ENCODE measurements at places on chromosomes 1 and 21.

DNA sequence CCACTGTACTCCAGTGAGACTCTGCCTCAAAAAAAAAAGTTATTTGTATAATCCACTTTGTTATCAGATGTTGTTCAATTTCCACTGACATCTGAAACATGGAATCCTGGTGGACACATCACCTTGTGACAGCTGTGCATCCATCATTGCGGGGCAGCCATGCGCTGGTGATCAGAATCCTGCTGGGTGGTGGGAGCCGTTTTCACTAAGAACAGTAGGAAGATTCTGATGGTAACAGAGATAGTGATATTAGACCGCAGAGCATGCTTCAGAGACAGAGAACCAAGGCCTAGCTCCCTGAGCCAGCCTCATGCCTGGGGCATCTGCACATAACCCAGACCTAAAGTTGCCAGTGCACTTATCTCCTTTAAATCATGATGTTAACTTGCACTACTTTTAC lies 3.1 kb upstream of the SPRR3 start:
- DNase-seq, result no peak

GRCh38 chr1:8155528-8156186 lies 129.5 kb upstream of the ERRFI1 start:
- DNase-seq, result no peak

DNA sequence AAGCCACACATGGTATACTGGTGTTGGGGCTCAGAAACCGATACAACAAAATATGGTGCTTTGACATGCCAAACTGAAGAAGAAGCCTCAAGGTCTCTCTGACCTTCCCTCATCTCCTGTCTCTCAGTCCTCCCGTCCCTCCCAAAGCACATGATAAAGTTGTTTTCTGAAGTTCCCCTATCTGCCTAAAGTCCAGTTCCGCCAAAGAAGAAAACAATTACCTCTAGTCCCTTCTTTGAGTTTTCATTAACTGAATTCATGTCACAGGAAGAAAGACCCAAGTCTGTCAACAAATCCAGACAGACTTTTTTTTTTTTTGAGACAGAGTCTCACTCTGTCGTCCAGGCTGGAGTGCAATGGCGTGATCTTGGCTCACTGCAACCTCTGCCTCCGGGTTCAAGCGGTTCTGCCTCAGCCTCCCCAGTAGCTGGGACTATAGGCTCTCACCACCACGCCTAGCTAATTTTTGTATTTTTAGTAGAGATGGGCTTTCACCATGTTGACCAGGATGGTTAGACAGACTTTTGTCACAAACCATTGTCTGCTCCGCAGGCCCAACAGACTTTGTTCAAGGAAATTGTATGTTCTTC lies 32.2 kb upstream of the SLC2A1 start:
- DNase-seq, result no peak

- DNase-seq, result no peak
These were observed 500 bp upstream of the PEA15 start for GRCh38 chr1:160204526-160205241.

DNA sequence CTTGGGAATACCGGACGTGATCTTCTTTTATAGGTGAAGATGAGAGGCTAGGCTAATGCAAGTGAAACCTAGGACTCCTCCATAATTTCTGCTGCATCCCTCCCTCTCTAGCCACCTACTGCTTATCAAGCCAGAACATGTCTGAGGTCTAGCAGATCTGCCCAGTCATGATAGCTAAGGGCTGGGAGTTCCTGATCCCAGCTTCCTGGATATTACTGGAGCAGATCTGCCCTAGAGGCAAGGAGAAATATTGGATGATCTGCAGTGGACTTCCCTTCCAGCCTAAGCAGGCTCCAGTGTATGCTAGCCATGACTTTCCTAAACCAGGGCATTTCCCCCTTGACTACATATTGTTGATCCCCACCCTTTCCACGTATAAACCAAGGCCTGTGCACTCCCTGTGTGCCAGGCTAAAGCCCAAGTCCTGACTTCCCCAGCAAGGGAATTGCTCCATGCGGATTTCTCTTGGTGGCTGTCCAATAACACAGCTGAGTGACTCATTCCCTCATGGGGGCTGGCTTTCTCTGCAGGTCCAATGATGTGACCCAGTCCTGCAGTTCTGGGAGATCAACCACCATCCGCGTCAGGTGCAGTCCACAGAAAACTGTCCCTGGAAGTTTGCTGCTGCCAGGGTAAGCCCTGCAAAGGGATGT lies 15.5 kb upstream of the SARS1 start:
- DNase-seq, result no peak

DNA sequence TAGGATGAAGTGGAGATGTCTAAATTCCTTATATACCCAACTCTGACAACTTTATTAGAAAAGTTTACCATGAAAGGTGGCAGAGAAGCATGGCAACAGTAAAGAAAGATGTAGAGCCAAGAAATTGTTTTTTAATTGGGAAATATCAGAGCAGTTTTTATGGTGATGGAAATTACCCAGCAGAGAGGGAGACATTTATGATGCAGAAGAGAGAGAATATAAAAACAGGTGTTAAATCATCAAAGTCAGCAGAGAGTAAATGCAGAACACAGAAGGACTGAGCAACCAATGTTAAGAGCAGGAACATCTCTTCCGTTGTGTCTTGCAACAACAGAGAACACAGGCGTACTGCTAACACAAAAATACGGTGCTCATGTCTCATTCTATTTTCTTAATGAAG lies 28.2 kb downstream of the WARS2 start:
- DNase-seq, result no peak

- DNase-seq, result no peak
These were observed 21.6 kb downstream of the MAPKAPK2 start for GRCh38 chr1:206706298-206706791.

- no peak for DNase-seq
These were observed 5.1 kb downstream of the LAMB3 start for GRCh38 chr1:209647156-209647555.

GRCh38 chr21:36890086-36890485 lies 76.4 kb downstream of the HLCS start:
- no peak for DNase-seq

DNA sequence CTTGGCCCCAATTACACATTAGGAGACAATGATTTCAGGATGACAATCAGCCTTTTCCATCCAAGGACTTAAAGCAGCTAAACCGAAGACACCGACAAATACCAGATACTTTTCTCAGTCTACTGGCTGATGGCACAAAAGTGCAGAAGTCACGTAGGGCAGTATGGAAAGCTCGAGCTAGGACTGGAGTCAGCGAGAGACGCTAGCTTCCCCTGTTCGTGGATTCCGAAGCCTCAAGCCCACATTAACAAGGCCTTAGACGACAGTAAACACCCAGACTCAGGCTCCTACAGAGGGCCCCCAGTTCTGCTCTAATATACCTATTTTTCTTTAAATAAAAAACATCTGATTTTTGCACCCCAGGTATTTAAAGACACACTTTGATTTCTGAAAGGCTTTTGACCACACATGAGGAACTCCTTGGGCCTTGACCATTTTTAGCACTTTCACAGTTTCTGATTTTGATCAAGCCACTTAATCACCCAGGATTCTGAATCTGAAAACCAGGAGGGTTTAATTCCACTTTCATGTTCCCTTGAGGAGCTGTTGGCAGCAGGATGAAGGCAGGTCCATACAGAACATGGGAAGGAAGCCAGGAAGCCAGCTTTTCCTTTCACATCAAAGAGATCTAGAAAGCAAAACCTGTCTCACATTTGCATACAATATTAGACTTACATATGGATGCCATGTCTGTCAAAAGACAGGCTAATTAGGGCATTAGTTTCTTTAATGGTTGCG lies 204.1 kb downstream of the GABPA start:
- no peak for DNase-seq

DNA sequence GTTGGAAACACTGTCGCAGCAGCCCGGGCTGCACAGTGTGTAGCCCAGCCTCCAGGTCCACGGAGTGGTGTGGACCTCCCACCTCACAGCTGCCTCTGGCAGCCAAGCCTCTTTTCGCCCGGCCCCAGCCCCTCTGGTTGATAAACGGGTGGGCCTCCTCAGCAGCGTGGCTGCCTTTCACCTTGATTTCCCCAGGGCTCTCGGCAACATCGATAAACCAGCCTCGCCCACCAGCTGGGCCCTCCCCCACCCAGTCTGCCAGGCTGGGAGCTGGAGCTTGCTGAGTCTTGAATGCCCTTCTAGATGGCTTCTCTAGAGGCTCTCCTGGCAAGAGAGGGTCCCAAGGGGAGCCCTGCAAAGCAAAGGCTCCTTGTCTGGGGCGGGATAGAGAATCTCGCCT lies 31.0 kb upstream of the LHX4 start:
- DNase-seq, result no peak

DNA sequence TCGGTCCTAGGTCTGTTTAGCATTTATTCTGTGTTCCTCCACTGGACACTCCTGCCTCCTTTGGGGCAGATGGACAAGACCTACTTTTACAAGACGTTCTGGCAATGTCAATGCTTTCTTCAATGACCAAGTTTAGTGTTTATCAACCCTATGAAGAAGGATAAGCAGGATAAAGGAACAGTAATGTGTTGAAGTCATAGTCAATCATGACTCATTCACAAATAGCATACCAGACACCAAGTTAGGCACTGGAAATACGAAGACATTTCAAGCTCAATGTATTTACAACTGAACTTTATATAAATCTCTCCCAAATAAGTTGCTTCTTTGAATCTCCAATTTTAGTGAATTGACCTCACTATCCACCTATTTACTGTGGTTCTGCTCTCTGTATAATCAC lies 4.8 kb upstream of the SLC35D1 start:
- DNase-seq, result no peak

- DNase-seq, result no peak
These were observed 74.7 kb upstream of the TLR5 start for GRCh38 chr1:223217781-223218180.

DNA sequence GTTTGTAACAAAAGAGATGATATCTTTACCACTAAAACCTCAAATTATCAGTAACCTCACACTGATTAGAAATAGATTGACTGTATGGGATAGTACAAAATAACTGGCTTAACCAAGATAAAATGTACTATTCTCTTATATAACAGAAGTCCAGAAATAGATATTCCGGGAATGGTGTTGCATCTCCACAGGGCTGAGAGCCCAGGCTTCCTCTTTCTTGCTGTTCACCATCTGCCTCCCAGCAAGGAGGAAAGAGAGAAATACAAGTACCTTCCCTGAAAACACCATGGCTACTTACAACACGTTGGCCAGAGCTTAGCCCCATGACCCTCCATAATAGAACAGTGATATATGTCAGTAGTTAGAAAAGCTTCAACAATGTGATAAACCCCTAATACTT lies 47.0 kb upstream of the KCNK1 start:
- no peak for DNase-seq

DNA sequence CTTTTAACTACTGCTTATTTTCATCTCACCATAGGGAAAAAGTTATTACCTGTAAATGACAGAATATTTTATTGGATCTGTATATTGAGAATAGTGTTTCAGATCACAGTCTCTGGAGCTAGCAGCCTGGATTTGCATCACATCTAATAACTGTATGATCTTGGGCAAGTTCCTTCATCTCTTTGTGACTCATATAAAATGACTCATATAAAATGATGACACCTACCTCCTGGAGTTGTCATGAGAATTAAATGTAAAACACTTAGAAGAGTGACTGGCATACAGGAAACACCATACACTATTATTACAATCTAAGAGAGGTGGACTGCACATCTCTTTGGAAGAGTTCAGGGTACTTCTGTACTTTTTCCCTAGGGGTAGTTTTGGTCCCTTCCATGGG lies 421.3 kb downstream of the NEGR1 start:
- DNase-seq, result no peak

DNA sequence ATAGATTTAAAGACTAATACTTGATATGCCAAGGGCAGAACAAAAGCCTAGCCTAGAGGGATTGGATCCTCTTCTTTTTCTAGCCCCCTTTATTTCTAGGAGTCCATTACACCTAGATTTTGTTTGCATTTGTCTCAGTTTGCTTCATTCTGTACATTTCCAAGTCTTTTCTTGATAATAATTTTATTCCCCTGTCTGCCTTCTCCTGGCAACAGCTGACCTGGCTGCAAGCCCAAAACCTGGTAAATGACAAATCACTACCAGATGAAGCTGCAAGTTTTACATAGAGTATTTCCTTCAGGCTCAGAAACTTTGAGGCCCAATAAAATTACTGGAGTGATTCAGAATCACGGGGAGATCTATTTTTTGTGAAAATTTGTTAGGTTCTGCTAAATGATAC lies 36.5 kb upstream of the LHX8 start:
- DNase-seq, result no peak

GRCh38 chr1:7873801-7874795 lies 21.2 kb upstream of the UTS2 start:
- DNase-seq, result no peak

GRCh38 chr1:162316187-162316586 lies 60.5 kb downstream of the SPATA46 start:
- DNase-seq, result no peak

GRCh38 chr1:62327360-62328055 lies 8.3 kb upstream of the KANK4 start:
- no peak for DNase-seq

GRCh38 chr1:60213253-60213652 lies 139.7 kb upstream of the C1orf87 start:
- DNase-seq, result no peak

DNA sequence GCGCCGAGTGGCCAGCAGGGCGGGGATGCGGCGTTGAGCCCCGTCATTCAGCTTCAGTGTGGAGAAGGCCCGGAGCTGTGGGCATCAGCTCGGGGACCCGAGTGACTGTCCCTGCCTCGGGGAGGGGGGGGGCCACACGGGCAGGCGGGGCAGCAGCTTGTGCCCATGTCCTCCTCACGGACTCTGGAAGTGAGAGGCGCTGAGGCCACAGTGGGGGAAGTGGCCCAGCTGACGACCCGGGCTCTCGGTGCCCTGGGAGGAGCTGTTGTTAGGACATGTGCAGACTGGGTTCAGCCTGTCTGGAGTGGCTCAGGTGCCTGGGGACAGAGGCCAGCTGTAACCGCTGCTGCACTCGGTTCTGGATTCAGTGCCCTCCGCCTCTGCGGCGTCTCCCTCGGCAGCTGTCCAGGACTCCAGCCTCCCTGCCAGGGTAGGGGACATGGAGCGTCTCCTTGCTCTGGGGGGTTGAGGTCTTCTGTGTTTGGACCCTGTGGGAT lies 71.1 kb downstream of the SKI start:
- DNase-seq, result no peak

- no peak for DNase-seq
These were observed 115.0 kb downstream of the TGFB2 start for GRCh38 chr1:218459878-218460711.

DNA sequence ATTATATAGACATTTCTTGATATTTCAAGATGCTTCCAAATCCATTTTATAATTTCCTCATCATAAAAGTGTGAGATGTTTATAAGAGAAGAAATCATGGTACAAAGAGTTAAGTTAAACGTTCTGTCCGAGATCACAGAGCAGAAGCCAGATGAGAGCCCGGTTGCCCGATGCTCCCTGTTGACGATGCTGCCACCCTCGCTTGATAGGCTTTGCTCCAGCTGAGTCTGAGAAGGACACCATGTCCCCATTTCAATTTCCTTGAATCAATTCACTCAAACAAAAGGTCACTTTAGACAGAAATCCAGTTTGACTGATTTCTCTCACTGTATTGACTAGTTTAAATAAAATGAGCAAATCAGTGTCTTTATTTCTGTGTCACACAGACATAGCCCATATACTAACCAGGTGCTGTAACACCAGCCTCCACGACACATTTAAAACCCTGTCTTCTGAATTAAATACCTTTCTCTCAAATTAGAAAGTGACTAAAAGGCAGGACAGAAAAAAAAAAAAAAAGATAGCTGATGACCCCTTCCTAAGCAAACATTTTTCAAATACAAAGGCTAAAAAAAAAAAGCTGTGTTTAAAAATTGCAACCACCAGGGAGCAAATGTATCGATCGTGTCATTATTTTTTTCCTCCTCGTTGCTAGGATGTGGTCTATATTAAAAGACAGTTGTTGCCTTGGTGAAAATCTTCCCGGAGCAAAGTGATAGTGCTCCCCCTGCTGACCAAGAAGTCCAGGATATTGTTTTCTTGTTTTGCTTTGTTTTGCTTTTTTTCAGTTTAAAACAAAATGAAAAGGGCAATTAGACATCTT lies 35.2 kb downstream of the DNASE2B start:
- DNase-seq, result no peak
